ENCODE measurements at places on chromosomes 5 and 9.
A peak's percentile ranks its signal among the peaks of the same experiment; 100 is the strongest.

- DNase-seq: peak; percentile 42
Observed at GRCh38 chr9:17280350-17281012, 145.6 kb downstream of the CNTLN start.

- DNase-seq: no peak
Observed at GRCh38 chr5:6439588-6440550, 8.8 kb upstream of the UBE2QL1 start.

- peak; percentile 100 for DNase-seq
Observed at GRCh38 chr5:91311697-91312501, 71.2 kb downstream of the ARRDC3 start.

- no peak for DNase-seq
Observed at GRCh38 chr5:151912360-151912759, 12.3 kb downstream of the GLRA1 start.

DNA sequence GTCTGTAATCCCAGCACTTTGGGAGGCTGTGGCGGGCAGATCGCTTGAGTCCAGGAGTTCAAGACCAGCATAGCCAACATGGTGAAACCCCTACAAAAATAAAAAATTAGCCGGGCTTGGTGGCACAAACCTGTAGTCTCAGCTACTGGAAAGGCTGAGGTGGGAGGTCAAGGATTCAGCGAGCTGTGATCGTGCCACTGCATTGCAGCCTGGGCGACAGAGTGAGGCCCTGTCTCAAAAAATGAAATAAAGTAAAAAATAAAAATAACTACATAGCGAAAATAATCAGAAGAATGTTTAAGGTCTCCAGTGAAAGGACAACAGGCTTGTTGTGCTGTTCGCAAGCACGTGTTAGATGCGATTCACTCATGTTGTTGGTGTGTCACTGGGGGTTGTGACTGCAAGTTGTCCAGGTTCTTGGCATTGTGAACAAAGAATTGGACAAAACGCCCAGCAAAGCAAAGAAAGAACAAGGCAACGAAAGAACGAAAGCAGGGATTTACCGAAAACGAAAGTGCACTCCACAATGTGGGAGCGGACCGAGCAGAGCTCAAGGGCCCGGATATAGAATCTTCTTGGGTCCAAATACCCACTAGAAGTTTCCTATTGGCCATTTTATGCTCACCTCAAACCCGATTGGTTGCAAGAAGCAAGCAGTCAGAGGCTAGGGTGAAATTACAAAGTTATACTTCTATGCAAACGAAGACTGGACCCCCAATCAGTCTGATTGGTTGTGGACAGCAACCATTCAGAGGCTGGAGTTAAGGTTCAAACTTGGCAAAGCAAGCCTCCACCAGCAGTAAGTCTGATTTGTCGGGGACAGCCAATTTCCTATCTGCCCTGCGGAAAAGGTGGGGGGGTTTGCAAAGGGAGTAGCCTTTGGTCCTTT lies 844 bp upstream of the MCCC2 start:
- DNase-seq: peak; percentile 19

DNA sequence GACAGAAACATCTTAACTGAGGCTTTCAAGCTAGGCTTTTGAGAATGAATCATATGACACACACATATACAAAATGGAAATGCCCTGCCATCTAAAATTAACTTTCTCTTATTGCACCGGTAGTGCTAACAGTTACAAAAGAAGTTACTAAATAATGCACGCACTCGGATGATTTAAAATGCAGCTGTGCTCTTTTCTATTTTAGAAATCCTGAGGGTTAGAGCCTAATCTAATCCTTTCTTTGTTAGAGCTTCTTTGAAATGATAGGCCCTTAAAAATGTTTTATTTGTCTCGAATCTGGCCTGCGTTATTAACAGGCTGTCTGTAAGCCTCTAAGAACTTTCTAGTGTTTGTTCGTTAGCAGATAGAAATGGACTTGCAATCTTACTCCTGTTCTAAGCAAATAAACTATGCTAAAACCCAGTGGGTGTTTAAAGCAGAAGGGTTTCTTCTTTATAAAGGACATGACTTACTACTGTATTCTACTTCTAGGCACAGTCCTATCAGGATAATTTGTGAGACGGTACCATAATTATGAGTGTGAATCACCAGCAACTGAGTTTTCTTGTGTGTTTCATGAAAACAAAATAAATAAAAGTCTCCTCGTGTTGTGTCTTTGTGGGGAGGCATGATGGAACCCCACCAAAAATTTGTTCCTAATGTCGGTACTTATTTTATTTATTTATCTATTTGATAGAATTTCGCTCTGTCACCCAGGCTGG lies 69.2 kb upstream of the MYO10 start:
- DNase-seq: peak; percentile 41

DNA sequence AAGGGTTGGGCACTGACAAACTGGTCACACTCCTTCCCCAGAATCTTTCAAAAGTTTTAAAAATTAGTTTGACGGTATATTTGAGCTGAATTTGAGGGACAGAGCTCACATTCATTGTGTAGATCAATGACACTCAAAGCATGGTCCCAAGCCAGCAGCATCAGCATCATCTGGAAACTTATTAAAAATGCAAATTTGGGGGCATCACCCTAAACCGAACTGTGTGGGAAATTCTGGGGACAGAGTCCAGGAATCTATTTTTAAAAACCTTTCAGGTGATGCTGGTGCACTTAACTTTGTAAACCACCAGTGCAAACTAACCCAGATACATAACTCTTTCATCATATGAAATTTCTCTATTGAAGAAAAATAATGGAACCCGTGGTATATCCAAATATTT lies 58.1 kb upstream of the MTAP start:
- DNase-seq: no peak

DNA sequence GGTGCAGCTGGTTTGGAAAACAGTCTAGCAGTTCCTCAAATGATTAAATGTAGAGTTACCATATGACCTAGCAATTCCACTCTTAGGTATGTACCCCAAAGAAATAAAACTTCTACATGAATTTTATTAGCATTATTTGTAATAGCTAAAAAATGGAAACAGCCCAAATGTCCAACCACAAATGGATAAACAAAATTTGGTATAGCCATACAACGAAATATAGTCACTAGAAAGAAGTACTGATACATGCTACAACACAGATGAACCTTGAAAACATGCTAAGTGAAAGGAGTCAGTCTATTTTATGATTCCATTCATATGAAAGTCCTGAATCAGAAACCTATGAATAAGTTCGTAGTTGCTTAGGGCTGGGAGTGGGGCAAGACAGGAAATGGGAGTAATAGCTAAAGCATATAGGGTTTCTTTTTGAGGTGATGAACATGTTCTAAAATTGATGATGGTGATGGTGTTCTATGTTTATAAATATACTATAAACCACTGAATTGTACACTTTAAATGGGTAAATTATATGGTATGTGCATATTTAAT lies 6.3 kb downstream of the GDF9 start:
- no peak for DNase-seq

DNA sequence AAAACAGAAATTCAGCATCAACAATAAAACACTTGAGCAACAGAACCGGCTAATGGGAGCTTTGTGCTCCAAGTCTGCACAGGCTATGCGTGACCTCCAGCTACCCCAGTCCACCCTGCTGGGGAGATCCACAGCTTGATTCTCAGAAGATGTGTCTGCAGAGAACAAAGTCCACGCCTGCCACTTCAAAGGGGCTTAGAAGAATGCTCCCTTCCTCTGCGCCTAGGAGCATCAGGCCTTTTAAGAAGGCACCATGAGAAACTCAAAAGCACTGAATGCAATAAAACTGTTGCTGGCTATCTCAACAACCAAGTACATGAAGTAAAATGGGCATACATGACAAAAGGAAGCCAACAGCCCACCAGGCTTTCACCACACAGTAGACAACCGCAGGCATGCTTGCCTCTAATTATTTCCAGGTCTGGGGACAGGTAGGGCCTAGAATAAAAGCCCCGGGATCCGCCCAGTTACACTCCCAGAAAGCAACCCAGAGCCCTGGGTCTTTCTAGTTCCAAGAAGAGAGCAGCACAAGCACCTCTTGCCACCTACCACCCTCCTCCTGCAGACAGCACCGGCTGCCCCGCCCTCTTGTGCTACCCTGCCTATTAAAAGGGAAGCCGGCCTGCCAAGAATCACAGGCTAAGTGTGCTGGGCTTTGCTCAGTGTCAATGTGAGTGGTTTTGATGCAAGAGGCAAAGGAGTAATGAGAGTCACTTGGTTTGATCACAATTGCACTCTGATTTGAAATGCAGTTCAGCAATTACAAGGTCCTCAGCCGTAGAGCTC lies 123.2 kb downstream of the SPOCK1 start:
- DNase-seq: no peak

- DNase-seq: no peak
Observed at GRCh38 chr9:119836036-119836435, 466.8 kb upstream of the BRINP1 start.

DNA sequence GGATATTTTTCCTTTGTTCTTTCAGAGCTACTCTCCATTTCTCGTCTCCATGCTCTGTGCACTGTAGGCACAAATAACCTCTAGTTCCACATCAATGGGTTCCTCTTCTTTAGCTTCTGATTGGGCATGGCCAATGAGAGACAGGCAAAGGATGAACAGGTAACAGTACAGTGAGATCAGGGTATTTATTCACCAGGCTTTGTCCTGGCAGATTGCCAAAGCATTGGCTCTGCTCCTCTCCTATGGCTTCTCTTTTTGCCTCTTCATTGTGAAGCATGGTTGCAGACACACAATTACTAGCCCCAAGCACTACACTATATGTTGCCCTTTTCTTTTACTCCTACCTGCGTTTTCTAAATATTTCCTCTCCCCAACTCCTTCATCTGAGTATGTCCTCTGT lies 215.1 kb upstream of the ARRDC3 start:
- DNase-seq: no peak

DNA sequence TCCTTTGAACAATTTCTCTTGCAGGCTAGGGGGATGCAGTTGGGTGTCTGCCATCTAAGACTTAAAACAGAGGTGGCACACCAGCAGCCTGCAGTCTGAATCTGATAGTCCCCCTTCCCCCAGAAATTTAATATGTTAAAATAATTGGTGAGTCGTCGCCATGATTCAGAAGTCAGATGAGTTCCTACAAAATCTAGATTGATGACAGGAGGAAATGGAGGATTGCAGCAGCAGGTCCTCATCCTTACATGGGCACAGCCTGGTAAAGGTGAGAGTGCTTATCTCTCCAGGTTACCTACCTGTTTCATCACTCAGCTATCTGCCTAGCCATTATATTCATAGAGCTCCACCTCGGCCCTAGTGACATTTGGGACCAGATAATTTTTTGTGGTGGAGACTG lies 112.3 kb downstream of the PCSK1 start:
- peak; percentile 43 for DNase-seq

- DNase-seq: no peak
Observed at GRCh38 chr9:22278426-22278825, 168.2 kb upstream of the DMRTA1 start.

DNA sequence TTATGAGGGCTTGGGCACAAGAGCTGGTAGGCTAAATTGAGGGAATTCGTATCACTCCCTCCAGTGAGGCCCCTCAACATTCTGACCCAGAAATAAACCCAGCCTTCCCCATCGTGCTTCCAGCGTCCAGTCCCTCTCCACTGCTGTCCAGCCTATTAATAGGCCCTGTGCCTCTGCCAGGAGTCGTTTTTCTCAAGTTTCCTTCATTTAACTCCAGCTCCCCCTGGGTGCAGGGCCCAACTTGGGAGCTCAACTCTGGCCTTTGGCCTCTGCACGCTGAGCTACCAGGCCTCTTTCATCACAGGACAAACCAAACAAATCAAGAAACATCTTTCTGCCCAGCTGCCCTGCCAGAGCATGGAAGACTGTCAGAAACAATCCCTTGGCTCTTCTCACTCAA lies 10.0 kb downstream of the HBEGF start:
- DNase-seq: no peak

DNA sequence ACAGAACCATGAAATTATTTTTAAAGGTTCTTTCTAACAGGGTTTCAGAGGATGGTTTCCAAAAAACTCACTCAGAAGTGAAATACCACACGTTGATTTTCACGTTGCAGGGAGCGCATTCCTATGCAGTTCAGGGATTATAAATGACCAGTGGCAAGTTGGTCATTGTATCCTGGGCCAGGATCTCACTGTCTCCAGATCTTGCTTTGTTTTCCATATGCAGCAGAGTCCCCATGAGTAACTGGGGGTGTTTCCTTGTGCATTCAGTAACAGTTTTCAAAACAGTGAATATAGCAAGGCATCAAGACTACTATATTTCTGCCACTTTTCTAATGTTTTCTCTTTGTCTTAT lies 1064.9 kb upstream of the DMAC1 start:
- DNase-seq: no peak

- DNase-seq: no peak
Observed at GRCh38 chr9:20152151-20152725, 363.4 kb upstream of the SLC24A2 start.

GRCh38 chr5:103260951-103261350 lies 2.4 kb downstream of the MACIR start:
- DNase-seq: no peak

GRCh38 chr5:139565411-139566305 lies 4.5 kb downstream of the UBE2D2 start:
- peak; percentile 31 for DNase-seq

DNA sequence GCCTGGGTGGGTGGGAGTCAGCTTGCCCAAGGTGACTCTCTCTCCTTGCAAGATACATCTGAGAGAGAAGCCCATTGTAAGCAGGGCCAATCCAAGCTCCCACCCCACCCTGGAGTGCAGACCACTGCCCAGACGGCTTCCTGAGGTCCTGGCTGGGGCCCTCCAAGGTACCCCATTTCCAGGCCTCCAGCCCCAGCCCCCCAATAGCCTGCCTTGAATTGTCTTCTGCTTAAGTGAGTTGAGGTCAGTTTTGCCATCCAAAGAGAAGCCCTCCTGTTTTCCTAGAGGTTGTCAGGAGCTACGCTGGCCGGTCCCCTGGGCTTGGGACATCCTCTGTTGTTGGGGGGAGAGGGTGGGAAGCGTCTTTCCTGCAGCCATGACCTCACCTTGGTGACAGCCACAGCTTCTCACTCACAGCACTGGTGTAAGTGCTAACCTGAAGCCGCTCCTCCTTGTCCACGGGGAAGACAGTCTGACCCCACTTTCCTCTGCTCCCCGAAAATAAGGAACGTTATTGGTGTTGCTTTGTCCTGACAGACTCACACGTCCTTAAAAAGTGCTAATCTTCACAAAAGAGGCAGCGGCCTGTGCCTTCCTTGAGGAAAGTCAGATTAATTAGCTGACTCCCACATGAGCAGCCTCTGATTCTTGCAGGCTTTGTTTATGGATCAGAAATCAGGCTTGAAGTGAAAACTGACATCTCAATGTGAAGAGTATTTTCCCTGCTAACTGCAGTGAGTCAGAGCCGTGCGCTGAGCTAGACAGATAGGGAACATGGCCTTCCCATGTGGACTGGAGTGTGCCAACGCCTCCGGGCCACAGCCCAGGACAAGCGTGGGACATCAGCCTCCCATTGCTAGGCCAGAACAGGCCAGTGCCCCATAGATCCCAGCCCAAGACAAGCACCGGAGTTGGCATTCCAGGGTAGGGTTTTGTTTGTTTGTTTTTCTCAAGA lies 52.3 kb downstream of the ADAMTS2 start:
- no peak for DNase-seq

GRCh38 chr5:138661291-138661960 lies 86.2 kb upstream of the HSPA9 start:
- DNase-seq: no peak

GRCh38 chr5:307306-307705 lies 14.2 kb upstream of the AHRR start:
- no peak for DNase-seq
